Breast epithelium (tissue), 4 donors: ENCODE measurements at places on chromosomes 1 and 21.

- H3K4me3 ChIP-seq = no peak overlapping the region
- peak overlapping the region; percentile 22 for H3K27ac ChIP-seq
- H3K27me3 ChIP-seq = no peaks in the 10 kb centered on the region
- DNase-seq = no peak
Observed at GRCh38 chr1:31027693-31028526, 37.6 kb downstream of the PUM1 start.

DNA sequence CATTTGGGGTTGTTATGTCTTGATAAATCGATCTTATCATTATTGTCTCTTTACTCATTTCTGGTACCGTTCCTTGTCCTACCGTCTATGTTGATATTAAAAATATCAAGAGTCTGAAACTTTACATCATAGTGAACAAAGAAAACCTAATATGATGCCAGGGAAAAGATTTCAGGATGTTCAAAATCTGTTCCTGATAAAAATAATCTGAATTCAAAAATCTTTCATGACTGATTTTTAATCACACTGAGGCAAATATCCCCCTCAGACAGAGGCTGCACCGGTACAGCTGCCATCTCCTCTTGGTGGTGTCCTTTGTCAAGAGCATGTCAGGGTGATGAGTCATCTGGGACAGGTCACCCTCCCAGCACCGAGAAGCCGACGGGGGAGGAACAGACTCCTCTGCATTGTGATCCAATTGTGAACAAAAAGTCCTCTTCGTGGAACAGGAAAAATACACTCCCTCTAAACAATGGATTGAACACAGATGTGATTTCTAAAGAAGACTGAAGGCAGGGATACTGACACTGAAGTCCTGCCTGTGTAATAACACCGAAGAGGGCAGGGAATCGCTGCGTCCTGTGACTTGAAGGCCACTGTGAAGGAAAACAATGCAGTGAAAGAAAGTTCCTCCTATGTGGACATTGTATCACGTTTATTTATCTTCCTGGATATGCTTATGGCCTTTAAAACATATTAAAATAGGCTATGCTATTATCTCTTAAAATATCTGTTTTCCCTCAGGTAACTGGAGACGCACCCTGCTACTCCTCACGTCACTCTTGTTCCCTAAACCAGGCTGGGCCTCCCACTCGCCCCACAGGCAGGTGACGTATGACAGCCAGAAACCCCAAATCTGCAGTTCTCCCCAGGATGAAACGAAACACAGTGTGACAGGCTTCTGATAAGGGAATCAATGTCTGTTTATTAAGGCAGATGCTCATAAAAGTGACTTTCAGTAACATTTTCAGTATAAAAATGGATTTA lies 4.3 kb upstream of the SPATC1L start:
- peak overlapping the region; percentile 92 for H3K27ac ChIP-seq
- peak; percentile 88 for DNase-seq

DNA sequence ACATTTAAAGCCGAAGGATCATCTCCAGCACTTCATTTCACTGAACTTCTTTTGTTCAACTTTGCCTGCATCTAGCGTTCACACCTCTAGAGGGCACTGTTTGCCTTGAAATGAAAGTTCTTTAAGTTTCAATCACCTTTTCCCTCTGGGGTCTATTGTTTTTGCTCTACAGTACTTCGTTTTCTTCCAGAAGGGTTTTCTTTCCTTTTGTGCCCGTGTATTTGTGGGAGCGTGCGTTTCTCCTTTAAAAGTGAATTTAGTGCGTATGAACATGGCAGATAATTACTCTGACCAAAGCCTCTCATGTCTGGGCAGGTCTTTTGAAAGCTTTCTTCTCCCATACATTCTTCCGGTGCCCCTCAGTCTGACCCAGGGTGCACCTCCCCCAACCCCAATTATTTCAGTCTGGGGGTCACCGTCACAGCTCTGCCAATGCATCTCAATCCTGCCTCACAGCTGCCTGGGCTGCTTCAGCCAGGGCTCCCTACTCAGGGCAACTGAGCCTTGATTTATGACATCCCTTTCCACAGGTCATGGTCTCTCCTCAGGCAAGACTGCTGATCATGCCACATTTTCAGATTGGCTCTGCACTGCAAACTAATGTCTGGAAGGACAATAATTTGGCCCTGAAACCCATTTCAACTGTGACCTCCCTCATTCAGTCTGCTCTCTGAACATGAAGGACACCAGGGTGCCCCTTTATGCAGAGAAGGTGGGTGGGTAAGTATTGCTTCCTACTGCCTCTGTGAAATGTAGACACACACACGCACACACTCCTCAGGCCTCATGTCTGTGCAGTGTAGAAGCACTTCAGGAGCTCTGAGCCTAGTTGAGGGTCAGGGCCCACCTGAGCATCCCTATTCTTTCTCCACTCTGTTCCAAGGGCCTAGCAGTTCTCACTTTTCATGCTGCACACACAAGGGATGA lies 88.6 kb downstream of the NUF2 start:
- DNase-seq = no peak
- H3K27ac ChIP-seq = no peak overlapping the region
- H3K27me3 ChIP-seq = no peaks in the 10 kb centered on the region
- H3K4me1 ChIP-seq = no peaks in the 10 kb centered on the region
- H3K36me3 ChIP-seq = no peaks in the 10 kb centered on the region

DNA sequence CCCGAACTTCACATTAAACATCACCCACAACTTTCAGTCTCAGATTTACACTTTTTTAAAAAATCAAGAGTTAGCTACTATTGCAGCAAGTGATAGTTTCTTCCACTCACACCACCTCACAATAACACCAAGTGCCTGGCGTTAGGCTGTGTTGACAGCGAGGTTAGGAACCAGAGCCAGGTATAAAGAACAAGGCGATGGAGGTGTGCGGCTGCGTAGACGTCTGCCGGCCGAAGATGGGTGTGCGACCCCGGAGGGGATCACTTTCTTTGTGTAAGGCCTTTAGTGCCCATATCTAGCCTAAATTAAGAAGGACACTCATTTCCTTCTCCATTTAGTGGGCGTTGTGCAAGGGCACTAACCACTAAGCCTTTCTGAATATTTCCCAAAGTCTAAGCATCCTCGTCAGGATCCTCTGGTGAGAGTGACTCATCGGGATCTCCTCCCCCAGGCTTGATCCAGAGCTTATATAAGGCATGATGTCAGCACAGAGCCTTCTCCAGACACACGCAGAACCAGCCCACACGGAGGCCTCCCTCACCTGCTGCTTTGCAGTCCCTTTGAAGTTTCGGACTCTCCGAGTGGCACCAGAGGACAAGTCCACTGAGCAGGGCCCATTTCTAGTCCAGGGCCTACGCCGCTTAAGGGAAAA lies 11.8 kb downstream of the NHLH2 start:
- no peak for DNase-seq
- H3K36me3 ChIP-seq = no peaks in the 10 kb centered on the region
- no peak overlapping the region for H3K27ac ChIP-seq
- no peaks in the 10 kb centered on the region for H3K4me1 ChIP-seq
- peak overlapping the region; percentile 74 for H3K4me3 ChIP-seq
- H3K27me3 ChIP-seq = no peaks in the 10 kb centered on the region

DNA sequence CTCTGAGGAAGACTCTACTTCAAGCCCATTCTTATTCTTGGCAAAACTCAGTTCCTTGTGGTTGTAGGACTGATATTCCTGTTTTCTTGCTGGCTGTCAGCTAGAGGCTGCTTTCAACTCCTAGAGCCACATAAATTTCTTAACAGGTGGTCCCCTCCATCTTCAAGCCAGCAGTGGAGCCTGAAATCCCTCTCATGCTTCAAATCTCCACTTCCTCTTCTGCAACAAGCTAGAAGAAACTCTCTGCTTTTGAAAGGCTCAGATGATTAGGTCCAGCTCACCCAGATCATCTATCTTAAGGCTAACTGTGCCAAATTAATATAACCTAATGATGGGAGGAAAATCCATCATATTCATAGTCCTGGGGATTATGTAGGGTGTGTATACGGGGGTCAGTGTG lies 43.2 kb upstream of the CD34 start:
- H3K27ac ChIP-seq = no peak overlapping the region
- no peak overlapping the region for H3K4me3 ChIP-seq
- H3K27me3 ChIP-seq = no peaks in the 10 kb centered on the region
- H3K4me1 ChIP-seq = no peaks in the 10 kb centered on the region

DNA sequence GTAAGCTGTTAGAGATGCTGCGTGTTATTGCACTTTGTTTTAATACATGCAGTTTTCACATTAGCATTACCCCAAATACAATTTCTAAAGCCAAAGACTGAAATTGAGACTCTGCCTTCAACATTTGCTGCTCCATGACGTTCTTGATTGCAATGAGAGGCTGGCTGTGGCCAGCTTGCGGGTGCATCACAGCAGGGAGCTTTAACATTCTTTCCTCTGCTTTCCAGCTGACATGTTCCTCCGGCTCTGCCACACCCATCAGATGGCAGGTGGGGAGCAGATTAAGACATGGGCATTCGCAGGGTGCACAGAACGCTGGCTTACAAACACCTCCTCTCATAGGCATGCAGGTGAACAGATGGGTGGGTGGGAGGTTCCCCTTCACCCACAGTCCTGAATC lies 314.1 kb downstream of the DISC1 start:
- H3K4me1 ChIP-seq = no peaks in the 10 kb centered on the region
- no peak overlapping the region for H3K4me3 ChIP-seq
- no peaks in the 10 kb centered on the region for H3K27me3 ChIP-seq
- no peak overlapping the region for H3K27ac ChIP-seq

DNA sequence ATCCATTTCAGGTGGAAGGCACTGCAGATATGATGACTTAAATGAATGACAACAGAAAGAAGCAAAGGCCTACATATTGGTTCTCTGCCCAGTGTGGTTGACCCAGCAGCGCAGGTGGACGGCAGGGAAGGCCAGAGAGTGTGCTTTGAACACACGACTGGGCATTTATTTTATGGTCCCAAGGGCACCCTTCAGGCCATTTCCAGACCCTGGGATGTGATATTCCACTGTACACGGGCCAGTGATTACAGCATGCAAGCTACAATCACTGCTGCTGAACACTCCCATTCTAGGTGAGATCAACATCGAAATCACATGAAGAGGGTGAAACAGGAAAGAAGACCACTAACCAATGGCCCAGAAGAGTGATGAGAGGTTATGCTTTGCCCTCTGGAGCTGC lies 33.8 kb downstream of the PCNX2 start:
- no peaks in the 10 kb centered on the region for H3K27me3 ChIP-seq
- H3K4me1 ChIP-seq = no peaks in the 10 kb centered on the region
- DNase-seq = no peak

GRCh38 chr1:92219028-92219427 lies 1.3 kb downstream of the C1orf146 start:
- H3K36me3 ChIP-seq = no peaks in the 10 kb centered on the region
- H3K27me3 ChIP-seq = no peaks in the 10 kb centered on the region
- H3K4me1 ChIP-seq = no peaks in the 10 kb centered on the region
- no peak for DNase-seq
- H3K4me3 ChIP-seq = no peak overlapping the region
